Activated naive CD8-positive, alpha-beta T cell treated with anti-CD3 and anti-CD28 coated beads, Interleukin-2, amount 10 ng/mL, durations not matched to agents 7 days and 5 days (primary cell): ENCODE measurements at places on chromosomes 12 and 14.
A peak's percentile ranks its signal among the peaks of the same experiment; 100 is the strongest.

GRCh38 chr12:92155733-92156132, 10.1 kb upstream of the BTG1 start:
- no peak for DNase-seq

DNA sequence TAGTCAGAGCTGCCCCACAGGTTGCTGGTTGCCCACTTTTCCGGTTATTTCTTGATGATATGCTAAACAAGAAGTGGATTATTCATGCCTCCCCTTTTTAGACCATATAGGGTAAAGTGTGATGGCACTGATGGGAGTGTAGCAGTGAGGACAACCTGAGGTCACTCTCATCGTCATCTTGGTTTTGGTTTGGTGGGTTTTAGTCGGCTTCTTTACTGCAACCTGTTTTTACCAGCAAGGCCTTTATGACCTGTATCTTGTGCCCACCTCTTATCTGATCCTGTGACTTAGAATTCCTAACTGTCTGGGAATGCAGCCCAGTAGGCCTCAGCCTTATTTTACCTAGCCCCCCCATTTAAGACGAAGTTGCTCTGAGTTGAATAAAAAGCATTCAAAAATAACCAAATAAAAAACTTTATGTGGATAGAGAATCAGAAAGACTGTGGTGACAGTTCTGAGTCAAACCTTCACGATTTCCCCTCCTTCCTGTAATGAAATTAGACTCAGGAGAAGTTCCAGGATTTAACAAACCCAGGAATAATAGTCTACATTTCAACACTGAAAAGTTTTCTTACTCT, 144.2 kb downstream of the PAWR start:
- no peak for DNase-seq

GRCh38 chr14:61953602-61954001, 191.4 kb downstream of the SNAPC1 start:
- no peak for DNase-seq

DNA sequence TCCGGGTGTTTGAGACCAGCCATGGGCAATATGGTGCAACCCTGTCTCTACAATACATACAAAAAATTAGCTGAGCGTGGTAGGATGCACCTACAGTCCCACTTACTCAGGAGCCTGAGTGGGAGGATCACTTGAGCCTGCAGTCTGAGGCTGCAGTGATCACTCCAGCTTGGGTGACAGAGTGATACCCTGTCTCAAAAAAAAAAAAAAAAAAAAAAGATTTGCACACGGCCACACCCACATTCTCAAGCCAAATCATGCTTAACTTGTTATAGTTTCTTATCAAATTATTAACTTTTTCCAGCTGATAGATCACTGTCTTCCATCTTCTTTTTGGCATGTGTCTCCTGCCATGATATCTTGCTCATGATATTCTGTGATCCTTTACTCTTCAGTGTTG, 6.8 kb downstream of the DRAM1 start:
- DNase-seq, result no peak

DNA sequence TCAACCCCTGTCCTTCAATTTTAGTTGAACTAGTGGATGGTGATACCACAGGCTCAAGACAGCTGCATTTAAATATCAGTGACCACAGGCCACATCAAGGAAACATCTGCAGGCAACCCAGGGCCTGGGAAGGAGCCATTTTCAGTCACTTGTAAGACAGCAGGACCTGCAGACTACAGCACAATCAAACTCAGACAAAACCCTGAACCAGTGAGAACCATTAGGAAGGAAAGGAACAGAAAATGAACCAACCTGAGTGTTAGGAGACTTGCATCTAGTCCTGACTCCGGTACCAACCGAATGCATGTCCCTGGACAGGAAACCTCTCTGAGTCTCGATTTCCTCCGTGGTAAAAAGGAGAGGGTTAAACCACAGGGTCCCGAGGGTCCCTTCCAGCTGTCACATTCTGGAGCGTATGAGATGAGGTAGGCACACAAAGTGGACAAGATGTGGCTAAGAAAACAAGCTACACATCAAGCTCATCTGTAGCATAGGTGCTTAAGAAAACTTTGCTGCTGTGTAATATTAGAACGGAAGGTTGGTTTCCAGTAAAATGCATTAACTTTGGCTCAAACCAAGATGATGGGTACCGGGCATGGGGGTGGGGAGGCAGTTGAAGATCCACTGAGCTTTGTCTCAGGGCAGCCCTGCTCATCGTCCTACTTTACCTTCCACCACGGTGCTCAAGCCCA, 1.6 kb upstream of the CDKN1B start:
- peak; percentile 55 for DNase-seq

DNA sequence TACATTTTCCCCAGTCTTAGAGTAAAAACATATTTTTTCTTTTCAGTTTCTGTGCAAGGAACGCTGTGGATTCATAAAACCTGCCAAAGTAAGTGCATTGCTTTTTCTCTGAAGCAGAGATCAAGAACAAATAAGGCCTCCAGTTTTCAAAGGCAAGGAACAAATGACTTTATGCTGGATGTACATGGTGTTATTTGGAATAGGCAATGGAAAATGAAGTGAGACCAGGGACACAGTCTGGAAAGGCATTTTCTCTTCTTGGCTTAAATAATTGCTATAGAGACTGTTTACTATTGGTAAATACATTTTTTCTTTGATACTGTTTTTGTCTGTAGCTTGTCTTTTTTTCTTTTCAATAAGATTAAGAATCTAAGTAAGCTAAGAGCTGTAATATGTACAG, 725.9 kb upstream of the MDGA2 start:
- DNase-seq, result no peak

DNA sequence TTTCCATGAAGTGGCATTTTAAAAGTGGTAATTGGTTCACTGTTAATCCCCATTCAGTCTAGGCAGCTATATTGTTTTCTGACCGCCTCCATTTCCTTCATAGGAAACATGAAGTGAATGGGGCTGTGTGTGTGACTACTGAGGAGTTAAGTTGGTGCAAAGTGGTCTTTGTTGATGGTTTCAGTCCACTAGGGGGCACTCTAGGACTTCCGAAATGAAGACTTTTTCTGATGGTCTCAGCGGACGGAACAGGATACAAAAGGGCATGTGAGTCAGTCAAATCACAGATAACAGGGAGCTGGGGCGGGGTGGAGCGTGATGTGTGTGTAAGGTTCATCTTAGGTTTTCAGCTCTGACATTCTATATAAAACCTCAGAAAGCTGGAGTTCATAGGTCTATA, 240.1 kb upstream of the OR4E1 start:
- peak; percentile 39 for DNase-seq

DNA sequence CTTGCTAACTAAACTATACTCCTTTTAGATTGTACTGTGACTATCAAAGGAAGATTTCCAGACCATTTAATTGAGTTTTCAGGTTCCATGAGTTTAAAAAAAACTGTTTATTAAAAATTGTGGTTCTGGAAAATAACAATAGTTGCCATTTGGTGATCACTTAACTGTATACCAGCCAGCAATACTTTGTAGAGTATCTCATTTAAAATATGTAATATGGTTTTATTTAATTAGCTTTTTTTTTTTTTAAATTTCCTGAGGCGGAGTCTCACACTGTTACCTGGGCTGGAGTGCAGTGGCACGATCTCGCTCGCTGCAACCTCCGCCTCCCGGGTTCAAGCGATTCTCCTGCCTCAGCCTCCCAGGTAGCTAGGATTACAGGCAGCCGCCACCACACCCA, 7.4 kb downstream of the MARK3 start:
- DNase-seq, result no peak

DNA sequence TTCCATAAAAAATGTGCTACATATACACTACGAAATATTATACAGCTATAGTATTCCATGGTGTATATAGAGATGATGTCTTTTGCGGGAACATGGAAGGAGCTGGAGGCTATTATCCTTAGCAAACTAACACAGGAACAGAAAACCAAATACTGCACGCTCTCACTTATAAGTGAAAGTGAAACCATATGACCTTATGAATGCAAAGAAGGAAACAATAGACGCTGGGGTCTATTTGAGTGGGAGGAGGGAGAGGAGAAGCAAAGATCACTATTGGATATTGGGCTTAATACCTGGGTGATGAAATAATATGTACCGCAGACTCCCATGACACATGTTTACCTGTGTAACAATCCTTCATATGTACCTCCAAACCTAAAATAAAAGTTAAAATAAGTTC, 142.8 kb downstream of the LRFN5 start:
- DNase-seq, result no peak

GRCh38 chr12:50162230-50162629, 4.9 kb downstream of the CERS5 start:
- no peak for DNase-seq

DNA sequence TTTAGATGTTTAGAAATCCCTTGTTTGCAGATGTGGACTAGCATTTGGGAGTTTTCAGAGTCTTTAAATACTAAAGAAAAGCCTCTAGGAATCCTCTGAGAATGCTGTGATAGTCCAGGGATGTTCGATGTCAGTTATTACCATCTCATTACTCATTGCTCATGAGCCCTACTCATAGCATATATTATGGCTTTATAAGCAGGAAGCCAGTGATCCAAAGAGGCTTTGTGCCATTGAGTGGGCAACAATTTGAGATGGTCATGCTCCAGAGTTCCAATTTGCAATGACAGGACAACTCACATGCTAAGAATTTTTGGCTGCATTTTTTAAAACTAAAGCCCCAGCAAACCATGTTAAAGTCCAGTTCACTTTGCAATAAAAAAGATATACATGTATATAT, 163.0 kb downstream of the OTOGL start:
- no peak for DNase-seq

GRCh38 chr12:114697741-114698565, 14.0 kb upstream of the TBX3 start:
- no peak for DNase-seq

DNA sequence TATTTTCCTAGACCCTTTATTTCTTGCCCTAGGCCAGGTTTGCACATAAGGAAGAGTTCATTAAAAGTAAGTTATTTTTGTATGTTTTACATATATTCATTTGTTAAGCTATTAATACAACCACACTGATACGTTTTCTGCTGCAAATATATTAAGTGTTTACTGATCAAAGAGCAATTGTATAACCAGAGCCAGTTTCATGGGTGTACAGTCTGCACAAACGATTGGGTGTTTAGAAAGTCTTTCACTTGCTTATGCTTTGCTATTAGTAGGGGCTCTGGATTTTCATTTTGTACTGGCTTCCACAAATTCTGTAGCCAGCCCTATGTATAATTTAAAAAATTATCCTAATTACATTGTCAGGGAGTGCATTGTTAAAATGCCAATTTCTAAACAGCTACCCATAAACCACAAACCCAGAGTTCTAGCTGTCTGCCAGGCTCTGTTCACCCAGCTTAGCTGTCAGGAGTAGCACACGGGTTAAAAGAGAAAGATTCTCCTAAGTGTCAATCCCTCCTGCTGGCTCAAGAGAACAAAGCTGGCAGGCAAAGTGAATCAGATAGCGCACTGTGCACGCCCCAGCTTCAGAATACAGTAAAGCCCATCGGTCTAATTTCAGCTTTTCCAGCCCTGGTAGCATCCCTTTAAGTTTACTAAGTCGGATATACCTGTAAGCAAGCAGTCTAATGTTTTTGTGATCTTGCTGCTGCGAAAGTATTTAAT, 151.0 kb upstream of the LMO3 start:
- no peak for DNase-seq

- no peak for DNase-seq
Measured at GRCh38 chr12:13316587-13317246, 120.2 kb downstream of the EMP1 start.

DNA sequence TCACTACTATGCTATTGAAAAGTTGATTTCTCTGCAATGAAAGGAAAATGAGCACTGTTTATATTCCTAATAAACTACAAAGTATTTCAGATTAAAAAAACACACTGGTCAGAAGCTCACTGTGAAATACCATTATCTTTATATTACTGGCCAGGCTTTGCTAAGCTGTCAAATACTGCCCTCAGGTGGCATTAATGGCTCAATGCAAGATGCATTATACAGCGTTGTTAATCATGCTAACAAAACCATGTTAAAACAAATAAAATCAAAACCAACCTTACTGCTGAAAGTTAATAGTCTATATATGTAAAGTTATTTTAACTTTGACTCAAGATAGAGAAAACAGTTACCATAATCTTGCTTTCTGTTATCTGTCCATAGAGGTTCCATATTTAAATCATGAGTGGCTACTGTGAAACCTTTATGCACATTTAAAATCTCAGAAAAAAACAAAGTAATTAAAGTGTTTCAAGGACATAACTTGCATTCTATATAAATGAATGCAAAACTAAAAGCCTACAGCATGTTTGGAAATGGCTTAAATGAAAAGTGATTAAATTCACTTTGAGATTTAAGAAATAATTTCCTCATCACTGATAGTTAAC, 121.7 kb downstream of the RALGAPA1 start:
- no peak for DNase-seq

DNA sequence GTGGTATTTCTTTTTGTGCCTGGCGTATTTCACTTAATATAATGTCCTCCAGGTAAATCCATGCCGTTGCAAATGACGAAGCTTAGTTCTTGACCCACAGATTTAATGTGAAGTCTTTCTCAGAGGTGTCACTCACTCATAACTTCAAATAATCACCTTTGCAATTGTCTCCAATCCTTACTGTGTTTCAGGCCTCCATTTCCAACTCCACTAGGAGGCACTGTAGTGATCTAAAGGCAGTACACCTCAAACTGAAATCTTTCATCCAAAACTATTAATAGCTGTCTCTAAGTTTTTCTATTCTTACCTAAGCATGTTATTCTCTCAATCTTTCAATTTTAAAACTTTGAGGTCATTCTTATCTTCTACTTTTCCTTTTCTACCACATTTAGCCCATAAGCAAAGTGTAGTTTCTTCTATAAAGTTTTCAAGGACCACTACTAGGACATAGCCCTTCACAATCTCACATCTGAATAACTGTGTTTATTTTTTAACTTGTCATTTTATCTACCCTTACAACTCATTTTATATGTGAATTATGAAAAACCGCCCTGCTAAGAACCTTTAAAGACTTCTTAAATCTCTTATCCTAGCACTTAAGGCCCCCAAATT, 25.5 kb upstream of the FBXO34 start:
- DNase-seq, result no peak

DNA sequence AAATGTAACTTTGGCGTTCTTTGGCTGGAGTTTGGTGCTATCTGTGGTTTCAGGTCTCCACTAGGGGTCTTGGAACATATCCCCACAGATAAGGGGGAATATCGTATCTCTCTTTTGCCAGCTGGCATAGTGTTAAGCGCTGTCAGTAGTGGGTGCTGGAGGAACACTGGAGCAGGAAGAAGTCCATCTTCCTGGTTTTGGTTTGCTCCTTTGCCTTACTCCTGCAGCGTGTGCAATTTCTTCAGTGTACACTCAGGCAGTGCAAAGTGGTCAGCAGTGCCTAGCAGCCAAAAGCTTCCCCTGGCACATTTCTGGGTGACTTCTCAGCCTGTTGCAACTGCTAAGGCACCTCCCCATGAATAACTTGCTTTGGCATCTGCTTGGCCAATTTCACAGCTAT, 11.7 kb upstream of the RIPK3 start:
- DNase-seq, result no peak
